Thoracic aorta (tissue), 2 donors: ENCODE measurements at places on chromosomes 1 and 21. TPM values are rescaled to one million over a fixed set of nuclear protein-coding genes. Genes with fewer than 3 reads are reported as not detected.

DNA sequence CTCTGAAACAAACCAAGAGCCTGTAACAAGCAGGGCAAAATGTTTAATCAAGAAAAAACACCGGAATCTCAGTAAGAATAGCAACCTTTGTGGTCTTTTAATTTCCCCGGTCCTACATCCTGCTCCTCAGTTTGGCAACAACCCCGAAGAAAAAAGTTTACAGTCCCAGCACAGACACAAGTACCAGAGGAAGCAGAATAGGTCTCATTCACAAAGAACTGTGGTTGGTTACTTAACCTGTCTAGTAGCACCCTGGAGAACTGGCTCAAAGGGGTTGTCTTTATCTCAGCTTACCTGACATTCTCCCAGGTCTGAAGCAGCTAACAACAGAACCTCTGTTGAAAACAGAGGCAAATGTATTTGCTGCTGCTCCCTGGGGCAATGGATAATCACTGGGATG, 399.3 kb downstream of the AJAP1 start:
- H3K27me3 ChIP-seq: no peaks in the 10 kb centered on the region
- no peak overlapping the region for H3K4me3 ChIP-seq
- no peaks in the 10 kb centered on the region for H3K4me1 ChIP-seq
- no peak overlapping the region for H3K27ac ChIP-seq

DNA sequence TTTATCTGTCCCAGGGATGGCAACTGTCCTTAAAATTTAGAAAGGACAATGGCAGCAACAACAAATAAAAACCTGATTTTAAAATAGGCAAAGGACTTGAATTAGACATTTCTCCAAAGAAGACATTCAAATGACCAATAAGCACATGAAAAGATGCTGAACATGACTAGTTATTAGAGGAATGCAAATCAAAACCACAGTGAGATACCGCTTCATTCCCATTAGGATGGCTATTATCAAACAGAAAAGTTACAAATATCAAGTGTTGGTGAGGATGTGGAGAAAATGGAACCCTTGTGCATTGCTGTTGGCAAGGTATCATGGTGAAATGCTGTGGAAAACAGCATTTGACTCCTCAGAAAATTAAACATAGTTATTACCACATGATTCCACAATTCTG, 120.7 kb downstream of the CRB1 start:
- H3K4me1 ChIP-seq: no peaks in the 10 kb centered on the region
- no peak overlapping the region for H3K27ac ChIP-seq
- H3K4me3 ChIP-seq: no peak overlapping the region
- H3K27me3 ChIP-seq: no peaks in the 10 kb centered on the region

CRYAA gene
- total RNA-seq: not detected

DNASE2B gene
- total RNA-seq: not detected

DNA sequence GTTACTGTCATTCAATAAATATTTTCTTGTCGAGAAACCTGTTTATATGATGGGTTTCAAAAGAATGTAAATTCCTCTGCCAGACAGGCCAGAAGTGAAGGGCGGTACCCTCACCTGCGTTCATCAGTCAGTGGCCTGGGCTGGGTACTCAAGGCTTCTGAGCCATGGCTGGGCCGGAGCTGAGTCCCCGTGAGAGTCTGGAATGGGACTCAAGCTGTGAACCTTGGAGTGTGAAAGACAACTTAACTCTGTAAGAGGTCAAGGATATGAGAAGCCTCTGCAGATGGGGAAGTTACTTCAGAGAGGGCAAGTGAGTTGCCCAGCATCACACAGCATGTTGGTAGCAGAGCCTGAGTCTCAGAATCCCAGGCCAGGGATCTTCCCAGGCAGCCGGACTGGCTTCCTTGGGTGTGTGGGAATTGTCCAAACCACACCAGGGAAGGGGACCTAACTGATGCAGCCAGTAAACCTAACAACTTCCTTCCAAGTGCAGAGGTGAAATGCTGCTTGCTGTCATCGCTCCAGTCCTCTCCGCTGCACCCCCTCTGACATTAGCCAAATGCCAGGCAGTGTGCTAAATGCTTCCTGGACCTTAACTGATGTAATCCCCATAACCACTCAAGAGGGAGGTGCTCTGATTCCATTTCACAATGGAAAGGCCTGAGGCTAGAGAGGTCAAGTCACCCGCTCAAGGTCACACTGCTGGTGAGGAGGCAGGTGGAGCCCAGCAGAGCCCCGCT, 4.8 kb downstream of the DISP3 start:
- no peak overlapping the region for H3K4me3 ChIP-seq
- no peaks in the 10 kb centered on the region for H3K4me1 ChIP-seq
- no peak overlapping the region for H3K27ac ChIP-seq
- no peaks in the 10 kb centered on the region for H3K27me3 ChIP-seq
- DNase-seq: no peak

DNA sequence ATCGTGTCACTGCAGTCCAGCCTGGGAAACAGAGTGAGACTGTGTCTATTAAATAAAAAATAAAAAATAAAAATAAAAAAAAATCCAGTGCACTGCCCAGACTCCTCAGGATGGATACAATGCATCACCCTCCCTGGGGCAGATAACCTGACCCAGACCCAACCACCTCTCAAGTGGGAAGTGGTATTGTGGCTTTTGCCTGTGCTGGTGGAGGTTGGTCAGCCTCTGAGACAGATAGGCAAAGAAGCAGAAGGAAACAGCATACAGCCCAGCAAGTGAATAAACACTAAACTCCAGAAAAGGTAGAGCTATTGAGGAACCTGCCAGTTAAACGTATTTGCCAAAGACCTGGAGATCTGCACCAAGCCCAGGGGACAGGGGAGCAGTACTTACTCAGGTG, 22.0 kb downstream of the HHIPL2 start:
- no peaks in the 10 kb centered on the region for H3K27me3 ChIP-seq
- H3K4me3 ChIP-seq: no peak overlapping the region
- no peaks in the 10 kb centered on the region for H3K36me3 ChIP-seq
- DNase-seq: no peak
- no peaks in the 10 kb centered on the region for H3K4me1 ChIP-seq

- H3K4me3 ChIP-seq: no peak overlapping the region
- no peaks in the 10 kb centered on the region for H3K27me3 ChIP-seq
- no peaks in the 10 kb centered on the region for H3K36me3 ChIP-seq
- no peak for DNase-seq
Measured at GRCh38 chr1:6958407-6959030, 173.3 kb downstream of the CAMTA1 start.

DNA sequence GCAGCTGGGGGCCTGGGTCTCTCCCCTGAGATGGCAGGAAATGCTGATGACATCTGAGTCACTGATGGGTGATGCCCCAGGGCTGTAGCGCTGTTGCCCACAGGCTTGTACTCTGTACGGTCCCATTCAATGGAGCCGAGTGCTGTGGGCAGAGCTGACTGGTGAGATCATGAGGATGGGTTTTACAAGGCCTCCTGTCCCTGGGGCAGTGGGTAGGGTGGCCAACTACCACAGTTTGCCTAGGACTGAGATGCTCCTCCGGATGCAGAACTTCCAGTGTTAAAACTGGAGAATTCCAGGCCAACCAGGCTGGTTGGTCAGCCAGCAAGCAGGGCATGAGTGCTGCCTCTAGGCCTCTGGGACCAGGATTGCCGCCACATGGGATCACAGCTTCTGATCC, 9.2 kb downstream of the PHLDA3 start:
- no peaks in the 10 kb centered on the region for H3K27me3 ChIP-seq
- no peak overlapping the region for H3K4me3 ChIP-seq
- H3K4me1 ChIP-seq: peaks cover 23% of the 10 kb centered on the region
- H3K36me3 ChIP-seq: peaks cover 7% of the 10 kb centered on the region
- peak overlapping the region; percentile 97 for H3K27ac ChIP-seq

- H3K4me1 ChIP-seq: no peaks in the 10 kb centered on the region
- no peak overlapping the region for H3K27ac ChIP-seq
- DNase-seq: no peak
- H3K27me3 ChIP-seq: no peaks in the 10 kb centered on the region
Measured at GRCh38 chr1:159845751-159846629, 16.5 kb downstream of the VSIG8 start.

ST7L gene
- 20.3 TPM for total RNA-seq

DNA sequence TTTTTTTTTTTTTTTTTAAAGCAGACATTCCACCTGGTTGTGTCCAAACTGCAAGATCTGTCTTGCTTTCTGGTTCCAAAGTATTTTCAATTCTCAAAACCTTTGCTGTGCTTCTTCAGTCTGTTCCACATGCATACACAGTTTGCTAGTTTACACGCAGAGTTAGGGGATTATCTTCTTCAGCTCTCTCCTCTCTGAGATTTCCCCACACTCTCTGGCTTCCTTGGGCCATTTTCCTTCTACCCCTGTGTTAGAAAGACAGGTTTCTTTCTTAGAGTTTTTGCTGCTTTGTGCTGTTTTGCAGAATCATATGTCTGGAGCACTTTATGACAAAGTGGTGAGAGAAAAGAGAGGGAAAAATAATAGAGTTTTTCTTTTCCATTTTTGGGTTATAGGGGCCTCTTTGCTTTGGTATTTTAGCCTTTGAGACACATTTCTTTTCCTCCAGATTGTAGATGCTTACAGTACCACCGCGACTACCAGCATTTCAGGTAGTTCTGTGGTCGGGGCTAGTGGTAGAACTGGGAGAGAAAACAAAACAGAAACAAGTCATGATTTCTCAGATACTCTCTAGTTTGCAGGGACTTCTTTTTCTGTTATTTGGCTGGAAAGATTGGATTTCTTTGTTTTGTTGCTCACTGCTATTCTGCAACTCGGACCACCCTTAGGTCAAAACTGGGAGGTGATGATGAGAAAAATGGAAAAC, 66.3 kb downstream of the RABGAP1L start:
- H3K27ac ChIP-seq: no peak overlapping the region
- H3K4me3 ChIP-seq: no peak overlapping the region

DISC1 gene
- 26.9 TPM for total RNA-seq

- no peak overlapping the region for H3K4me3 ChIP-seq
- H3K4me1 ChIP-seq: no peaks in the 10 kb centered on the region
- no peak for DNase-seq
- no peaks in the 10 kb centered on the region for H3K36me3 ChIP-seq
- H3K27ac ChIP-seq: no peak overlapping the region
Measured at GRCh38 chr1:83034851-83035250, 964.1 kb downstream of the TTLL7 start.

GRCh38 chr21:25862112-25862511, 127.3 kb downstream of the GABPA start:
- H3K36me3 ChIP-seq: no peaks in the 10 kb centered on the region
- DNase-seq: no peak
- no peak overlapping the region for H3K27ac ChIP-seq
- peaks cover 10% of the 10 kb centered on the region for H3K4me1 ChIP-seq
- no peak overlapping the region for H3K4me3 ChIP-seq
- no peaks in the 10 kb centered on the region for H3K27me3 ChIP-seq

- H3K36me3 ChIP-seq: no peaks in the 10 kb centered on the region
- no peaks in the 10 kb centered on the region for H3K27me3 ChIP-seq
- peak overlapping the region; percentile 77 for H3K27ac ChIP-seq
- no peak for DNase-seq
- H3K4me1 ChIP-seq: peaks cover 22% of the 10 kb centered on the region
- peak overlapping the region; percentile 65 for H3K4me3 ChIP-seq
Measured at GRCh38 chr1:8510041-8510823, 192.3 kb downstream of the SLC45A1 start.

- H3K27ac ChIP-seq: no peak overlapping the region
- no peak for DNase-seq
- no peaks in the 10 kb centered on the region for H3K4me1 ChIP-seq
- H3K4me3 ChIP-seq: no peak overlapping the region
Measured at GRCh38 chr1:198449727-198450433, 90.6 kb downstream of the ATP6V1G3 start.

- no peaks in the 10 kb centered on the region for H3K27me3 ChIP-seq
- H3K4me3 ChIP-seq: no peak overlapping the region
- no peaks in the 10 kb centered on the region for H3K4me1 ChIP-seq
- H3K36me3 ChIP-seq: no peaks in the 10 kb centered on the region
Measured at GRCh38 chr21:38875694-38876492, 70.2 kb downstream of the ETS2 start.

DNA sequence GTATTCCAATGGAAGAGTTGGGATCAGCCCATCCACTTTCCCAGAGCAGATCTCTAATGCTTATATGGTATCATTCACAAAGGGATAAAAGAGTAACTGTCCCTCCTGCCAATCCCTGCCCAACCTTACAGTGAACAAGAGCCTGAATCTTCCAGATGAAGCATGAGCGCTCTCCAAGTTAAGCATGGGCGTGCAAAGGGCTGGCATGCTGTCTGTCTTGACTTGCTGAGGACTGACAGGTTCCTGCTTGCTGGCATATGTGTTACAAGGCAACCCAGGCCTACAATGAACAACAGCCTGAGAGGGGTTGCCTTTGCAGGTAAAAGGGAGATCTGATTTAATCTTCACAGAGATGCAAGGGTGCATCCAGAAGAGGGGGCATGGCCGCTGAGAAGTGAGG, 155.6 kb upstream of the SOD1 start:
- H3K36me3 ChIP-seq: no peaks in the 10 kb centered on the region
- H3K27me3 ChIP-seq: no peaks in the 10 kb centered on the region
- no peak overlapping the region for H3K4me3 ChIP-seq
- H3K27ac ChIP-seq: no peak overlapping the region

DNA sequence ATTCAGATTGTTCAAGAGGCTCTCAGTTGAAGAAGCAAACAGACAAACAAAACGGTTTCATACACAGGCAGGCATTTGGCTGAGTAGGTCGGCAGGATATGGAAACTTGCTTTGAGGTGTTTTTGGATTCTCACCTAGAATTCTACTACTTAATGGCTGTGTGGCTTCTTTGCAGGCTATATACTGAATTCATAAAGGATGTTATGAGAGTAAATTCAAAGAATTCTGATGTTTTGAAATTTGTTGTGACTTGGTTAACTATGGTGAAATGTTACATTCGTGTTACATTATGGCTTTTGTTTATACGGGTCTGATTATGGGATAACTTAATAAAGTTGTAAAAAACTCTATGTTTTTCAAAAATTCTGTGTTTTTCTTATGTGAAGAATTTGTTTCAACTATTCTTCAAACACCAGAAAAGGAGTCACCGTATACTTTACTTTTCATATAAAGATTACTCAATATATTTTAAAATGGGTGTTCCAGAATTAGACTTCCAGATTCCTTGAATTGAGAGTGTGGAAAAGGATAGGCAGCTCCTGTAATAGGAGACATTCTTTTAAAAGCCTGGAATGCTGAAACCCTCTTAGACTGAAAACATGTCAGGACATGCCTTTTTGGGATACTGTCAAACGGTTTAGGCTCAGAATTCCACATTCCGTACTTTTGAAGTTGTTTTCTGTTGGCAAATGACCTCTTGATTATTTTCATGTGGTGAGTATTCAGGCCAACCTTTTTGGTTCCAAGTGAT, 8.2 kb upstream of the IRF2BP2 start:
- no peak for DNase-seq
- no peaks in the 10 kb centered on the region for H3K27me3 ChIP-seq
- peaks cover 31% of the 10 kb centered on the region for H3K4me1 ChIP-seq
- H3K4me3 ChIP-seq: peak overlapping the region; percentile 21
- H3K27ac ChIP-seq: peak overlapping the region; percentile 78
- H3K36me3 ChIP-seq: no peaks in the 10 kb centered on the region

GRCh38 chr21:31326522-31327242, 17.4 kb downstream of the TIAM1 start:
- H3K4me1 ChIP-seq: no peaks in the 10 kb centered on the region
- DNase-seq: no peak
- H3K27me3 ChIP-seq: no peaks in the 10 kb centered on the region
- H3K27ac ChIP-seq: no peak overlapping the region
- peak overlapping the region; percentile 2 for H3K4me3 ChIP-seq
- no peaks in the 10 kb centered on the region for H3K36me3 ChIP-seq

GRCh38 chr1:44620072-44620471, 54.2 kb downstream of the TMEM53 start:
- H3K27me3 ChIP-seq: no peaks in the 10 kb centered on the region
- no peaks in the 10 kb centered on the region for H3K4me1 ChIP-seq
- no peak for DNase-seq
- no peak overlapping the region for H3K4me3 ChIP-seq
- no peaks in the 10 kb centered on the region for H3K36me3 ChIP-seq
- no peak overlapping the region for H3K27ac ChIP-seq
